ENCODE measurements at places on chromosomes 13 and 19.

GRCh38 chr19:10682397-10683063 is 18.7 kb upstream of the QTRT1 start:
- no peak for DNase-seq

- DNase-seq = peak; percentile 9
Measured at GRCh38 chr13:85074543-85075313, 724.5 kb downstream of the SLITRK6 start.

GRCh38 chr13:109211616-109212015 is 574.8 kb downstream of the IRS2 start:
- DNase-seq = peak; percentile 54

- DNase-seq = peak; percentile 72
Measured at GRCh38 chr19:45523642-45524256, 16.5 kb downstream of the VASP start.

DNA sequence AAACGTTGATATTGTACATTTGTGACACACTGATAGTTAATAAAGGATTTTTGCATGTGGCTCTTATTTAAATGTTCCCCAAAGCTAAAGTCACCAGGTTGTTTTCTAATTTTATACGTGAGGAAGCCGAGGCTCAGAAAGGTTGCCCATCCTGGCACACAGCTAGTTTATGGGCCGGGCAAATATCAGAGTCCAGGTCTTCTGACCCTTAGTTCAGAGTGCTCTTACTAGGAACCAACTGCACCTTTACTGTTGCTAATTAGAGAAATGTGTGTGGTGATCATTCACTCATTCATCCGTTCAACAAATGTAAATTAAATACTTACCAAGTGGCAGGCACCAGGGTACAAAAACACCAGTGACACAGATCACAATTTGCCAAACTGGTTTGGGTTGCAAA is 46.3 kb upstream of the RGCC start:
- no peak for DNase-seq

DNA sequence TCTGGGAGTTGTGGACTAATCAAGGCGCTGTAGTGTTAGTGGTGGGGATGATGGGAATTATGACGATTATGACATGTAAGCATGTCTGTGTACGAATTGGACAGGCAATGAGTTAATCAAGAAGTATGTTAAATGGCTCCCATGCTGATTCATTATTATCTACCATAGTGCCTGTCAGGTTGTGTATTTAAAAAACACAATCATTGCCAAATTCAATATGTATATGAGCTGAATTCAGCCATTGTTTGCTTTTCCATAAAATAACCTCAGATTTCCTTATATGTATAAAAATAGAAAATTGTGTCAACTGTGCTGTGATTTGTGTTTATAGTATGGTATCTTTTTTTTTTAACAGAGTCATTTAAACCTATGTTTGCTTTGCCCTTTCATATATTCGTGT is 37.1 kb downstream of the PCCA start:
- DNase-seq = no peak

- DNase-seq = peak; percentile 21
Measured at GRCh38 chr13:32530841-32531253, 7.7 kb downstream of the N4BP2L2 start.

DNA sequence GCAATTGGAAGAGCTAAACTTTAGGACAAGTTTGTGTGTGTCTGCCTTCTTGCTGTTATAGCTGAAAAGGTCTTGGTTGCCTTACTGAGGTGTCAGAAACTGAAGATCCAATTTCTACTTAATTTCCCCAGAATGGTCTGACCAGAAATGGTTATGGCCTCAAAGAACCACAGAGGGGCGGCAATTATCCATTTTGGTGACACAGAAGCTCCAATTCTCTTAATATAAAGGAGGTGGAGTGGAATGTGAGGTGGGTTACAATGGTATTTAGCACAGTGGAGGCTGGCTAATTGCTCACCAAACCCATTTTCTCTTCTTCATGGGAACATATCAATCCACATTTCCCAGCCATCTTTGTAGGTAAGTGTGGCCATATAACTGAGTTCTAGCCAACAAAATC is 1157.2 kb downstream of the OLFM4 start:
- DNase-seq = no peak

- DNase-seq = no peak
Measured at GRCh38 chr19:17998827-17999150, 9.2 kb upstream of the ARRDC2 start.

- DNase-seq = no peak
Measured at GRCh38 chr13:114081761-114082681, 50.4 kb downstream of the RASA3 start.

GRCh38 chr13:112183532-112184090 is 116.7 kb downstream of the SOX1 start:
- DNase-seq = no peak

Measured in mammary epithelial cell (primary cell).